ENCODE measurements at places on chromosomes 2 and 18. TPM values are rescaled to one million over a fixed set of nuclear protein-coding genes. Genes with fewer than 3 reads are reported as not detected.

BBS5 gene
- polyA plus RNA-seq = 6.0 TPM

GATA6 gene
- polyA plus RNA-seq = 1.3 TPM

ACKR3 gene
- 25.4 TPM for polyA plus RNA-seq

REG3A gene
- not detected for polyA plus RNA-seq

DIS3L2 gene
- polyA plus RNA-seq = 15.7 TPM

MLPH gene
- polyA plus RNA-seq = 218 TPM

SLC38A11 gene
- polyA plus RNA-seq = 0.07 TPM

NLRC4 gene
- polyA plus RNA-seq = not detected

SRD5A2 gene
- polyA plus RNA-seq = 0.01 TPM

DSC3 gene
- polyA plus RNA-seq = 1.1 TPM

SPC25 gene
- 25.1 TPM for polyA plus RNA-seq

VRK2 gene
- 19.4 TPM for polyA plus RNA-seq

LYG2 gene
- not detected for polyA plus RNA-seq

NXPH2 gene
- not detected for polyA plus RNA-seq
